ENCODE measurements at places on chromosomes 6 and 20.

GRCh38 chr20:31652917-31653396 lies 15.2 kb downstream of the COX4I2 start:
- DNase-seq = no peak

DNA sequence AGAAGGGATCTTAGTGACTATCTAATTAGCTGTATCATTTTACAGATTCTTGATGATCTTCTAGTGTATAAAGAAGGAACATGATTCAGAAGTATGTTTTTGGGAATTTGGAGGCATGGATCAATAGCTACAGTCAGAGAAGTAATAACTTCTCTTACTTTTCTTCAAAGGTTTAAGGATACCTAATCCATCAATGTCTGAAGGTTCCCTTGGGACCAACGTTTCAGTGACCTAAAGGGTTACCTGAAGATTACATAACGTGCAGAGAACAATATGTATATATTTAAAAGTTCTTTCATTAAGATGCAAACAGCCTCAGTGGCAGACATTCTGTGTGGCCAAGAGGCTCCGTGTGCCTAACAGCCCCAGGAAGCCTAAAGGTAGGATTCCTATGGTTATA lies 3.2 kb downstream of the HDAC2 start:
- DNase-seq = no peak

- DNase-seq = peak; percentile 96
Measured at GRCh38 chr20:49187851-49188641, at the start of gene STAU1. TSS of gene STAU1 (minus strand) at chr20:49188334. CDS start at chr20:49166201, 22,133 bp downstream.

DNA sequence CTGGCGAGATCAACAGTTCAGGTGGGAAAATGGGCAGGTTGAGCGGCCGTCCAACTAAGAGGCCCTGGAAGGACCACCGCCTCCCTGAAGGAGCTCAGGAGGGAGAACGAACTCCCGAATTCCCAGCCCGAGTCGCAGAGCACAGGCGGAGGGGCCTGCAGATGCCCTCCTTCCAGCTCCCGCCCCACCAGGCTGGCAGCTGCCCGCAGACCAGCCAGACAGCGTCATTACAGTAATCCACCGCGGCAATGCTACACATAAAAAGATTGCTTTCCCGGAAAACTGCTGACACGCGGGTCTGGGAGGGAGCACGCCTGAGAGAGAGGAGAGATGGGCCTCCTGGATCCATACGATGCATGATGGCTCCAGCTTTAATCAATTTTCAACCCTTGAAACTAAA lies 30.5 kb upstream of the SLCO4A1 start:
- no peak for DNase-seq

GRCh38 chr6:111091987-111092386 lies 4.7 kb downstream of the SLC16A10 start:
- no peak for DNase-seq

- DNase-seq = no peak
Measured at GRCh38 chr6:138176652-138177232, 15.0 kb downstream of the ARFGEF3 start.

- no peak for DNase-seq
Measured at GRCh38 chr6:1516742-1517520, 92.8 kb upstream of the FOXC1 start.

DNA sequence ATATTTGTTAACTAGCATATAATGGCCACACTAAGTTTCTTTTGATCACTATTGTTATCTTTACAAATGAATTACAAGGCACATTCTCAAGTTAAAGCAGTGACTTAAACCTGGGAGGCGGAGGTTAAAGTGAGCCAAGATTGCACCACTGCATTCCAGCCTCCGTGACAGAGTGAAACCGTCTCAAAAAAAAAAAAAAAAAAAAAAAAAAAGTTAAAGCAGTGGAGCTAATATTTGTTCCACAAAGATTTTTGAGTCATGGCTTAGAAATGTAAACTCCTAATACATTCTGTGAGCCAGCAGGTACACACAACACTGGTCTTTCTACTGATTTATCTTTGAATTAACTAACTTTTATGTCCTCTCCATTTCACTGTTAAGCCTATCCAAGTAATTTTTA lies 221.7 kb upstream of the HTR1E start:
- DNase-seq = no peak

GRCh38 chr6:136553166-136553787 lies 3.1 kb upstream of the MAP7 start:
- no peak for DNase-seq

GRCh38 chr20:51219544-51219943 lies 196.6 kb upstream of the KCNG1 start:
- DNase-seq = no peak

- DNase-seq = no peak
Measured at GRCh38 chr6:139523986-139524385, 149.5 kb upstream of the CITED2 start.

GRCh38 chr6:142676027-142676443 lies 268.9 kb downstream of the HIVEP2 start:
- no peak for DNase-seq

- no peak for DNase-seq
Measured at GRCh38 chr6:7992002-7992815, 72.0 kb downstream of the BLOC1S5 start.

- DNase-seq = peak; percentile 64
Measured at GRCh38 chr6:139240161-139241010, 51.4 kb downstream of the TXLNB start.

DNA sequence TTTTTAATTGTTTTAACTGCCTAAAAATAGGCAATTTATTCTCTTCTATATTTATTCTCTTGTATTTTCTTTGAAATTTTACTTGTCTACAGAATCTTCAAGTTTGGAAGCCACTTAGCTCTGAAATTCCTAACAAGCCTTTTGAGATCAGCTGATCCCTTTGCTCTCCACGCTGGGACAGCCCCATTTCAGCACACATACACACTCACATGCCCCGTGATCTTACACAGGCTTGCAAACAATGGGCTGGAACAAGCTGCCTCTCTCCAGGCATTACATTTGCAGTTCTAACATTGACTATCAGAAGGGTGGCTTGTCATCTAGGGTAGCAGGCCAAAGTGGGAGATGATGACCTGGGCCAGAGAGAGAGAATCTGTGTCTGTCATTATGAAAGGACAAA lies 62.1 kb upstream of the RAB32 start:
- DNase-seq = no peak

GRCh38 chr20:36490191-36490590 lies 51.1 kb upstream of the MYL9 start:
- DNase-seq = no peak

GRCh38 chr20:51636123-51636522 lies 93.6 kb upstream of the NFATC2 start:
- no peak for DNase-seq

DNA sequence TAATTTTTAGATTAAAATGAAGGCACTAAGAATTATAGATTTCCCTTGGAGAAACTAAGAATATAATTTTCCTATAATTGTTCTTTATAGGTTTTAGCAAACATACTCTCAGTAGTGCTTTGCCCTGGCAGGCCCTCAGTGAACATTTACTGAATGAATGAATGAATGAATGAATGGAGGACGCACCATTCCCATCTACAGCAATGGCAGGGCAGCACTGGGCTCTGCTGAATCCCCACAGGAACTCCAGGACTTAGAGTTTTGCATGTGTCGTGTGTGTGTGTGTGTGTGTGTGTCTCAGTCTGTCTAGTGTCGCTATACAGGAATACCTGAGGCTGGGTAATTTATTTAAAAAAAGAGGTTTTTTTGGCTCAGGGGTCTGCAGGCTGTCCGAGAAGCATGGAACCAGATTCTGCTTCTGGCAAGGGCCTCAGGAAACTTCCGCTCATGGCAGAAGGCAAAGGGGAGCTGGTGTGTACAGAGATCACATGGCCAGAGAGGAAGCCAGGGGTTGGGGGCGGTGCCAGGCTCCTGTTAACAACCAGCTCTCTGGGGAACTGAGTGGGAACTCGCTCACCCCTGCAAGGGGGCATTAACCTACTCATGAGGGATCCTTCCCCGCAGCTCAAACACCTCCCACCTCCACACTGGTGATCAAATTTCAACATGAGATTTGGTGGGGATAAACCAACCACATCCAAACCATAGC lies 20.1 kb downstream of the RNASET2 start:
- DNase-seq = no peak

DNA sequence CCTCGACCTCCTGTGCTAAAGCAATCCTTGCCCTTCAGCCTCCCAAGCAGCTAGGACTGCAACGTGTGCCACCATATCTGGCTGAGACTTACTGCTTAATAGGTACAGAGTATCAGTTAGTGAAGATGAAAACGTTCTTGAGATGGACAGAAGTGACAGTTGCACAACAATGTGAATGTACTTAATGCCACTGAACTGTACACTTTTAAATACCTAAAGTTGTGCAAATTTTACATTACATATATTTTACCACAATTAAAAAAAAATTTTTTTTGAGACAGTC lies 25.9 kb downstream of the NUDT3 start:
- no peak for DNase-seq

DNA sequence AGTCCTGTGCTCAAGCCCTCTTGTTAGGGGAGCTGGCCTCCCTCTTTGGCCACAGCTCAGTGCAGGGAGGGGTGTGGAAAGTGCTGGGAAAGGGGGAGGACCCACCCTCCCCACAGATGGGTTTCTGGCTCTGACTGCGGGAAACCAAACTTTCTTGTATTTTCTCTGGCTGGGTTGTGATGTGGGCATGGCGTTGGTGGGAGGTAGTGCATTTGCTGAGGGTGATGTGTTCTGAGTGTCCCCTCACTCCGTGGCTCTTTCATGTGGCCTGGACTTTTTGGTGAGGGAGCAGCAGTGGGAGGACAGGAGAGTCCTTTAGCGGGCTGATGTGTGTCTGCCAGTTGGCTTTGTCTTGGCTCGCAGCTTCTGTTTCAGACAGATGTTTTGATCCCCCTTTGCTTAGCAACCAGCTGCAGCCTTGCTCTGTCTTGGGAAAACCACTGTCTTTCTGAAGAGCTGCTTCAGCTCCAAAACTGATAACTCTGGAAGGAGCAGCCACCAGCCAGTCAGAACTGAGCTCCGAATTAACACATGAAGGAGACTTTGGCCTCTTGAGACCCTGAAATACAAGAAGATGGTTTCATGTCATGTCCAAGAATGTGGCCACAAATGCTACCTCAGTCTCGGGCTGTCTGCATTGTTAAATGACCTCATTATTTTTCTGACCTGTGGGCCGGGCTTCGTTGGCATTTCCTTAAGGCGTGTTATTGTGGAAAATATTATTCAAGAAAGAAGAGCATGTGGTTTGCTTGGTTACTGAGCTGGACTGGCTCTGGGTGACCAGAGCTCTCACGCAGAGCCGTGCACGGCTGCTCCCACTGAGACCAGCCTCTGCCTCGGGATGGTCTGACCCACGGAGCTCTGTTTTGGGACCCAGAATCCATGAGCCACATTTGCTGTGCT lies 21.5 kb downstream of the SYNJ2 start:
- no peak for DNase-seq

DNA sequence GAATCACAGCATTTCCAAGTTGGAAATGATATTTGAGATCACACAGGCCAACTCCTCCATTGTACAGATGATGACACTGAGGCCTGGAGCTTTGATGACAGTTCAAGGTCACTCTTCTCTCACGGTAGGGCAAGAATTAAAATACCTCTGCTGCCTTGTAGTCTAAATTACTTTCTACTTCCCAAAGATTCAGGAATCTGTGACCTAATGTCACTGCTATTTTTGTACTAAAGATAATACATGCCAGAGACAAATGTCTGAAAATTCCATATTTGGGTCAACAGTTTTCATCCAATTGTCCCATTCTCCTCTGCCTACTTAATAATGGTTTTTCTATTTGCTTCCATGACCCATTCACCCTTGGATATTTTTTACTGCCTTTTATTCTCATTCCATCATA lies 160.0 kb downstream of the SOD2 start:
- DNase-seq = no peak

GRCh38 chr20:54385746-54386145 lies 89.6 kb upstream of the DOK5 start:
- DNase-seq = no peak

DNA sequence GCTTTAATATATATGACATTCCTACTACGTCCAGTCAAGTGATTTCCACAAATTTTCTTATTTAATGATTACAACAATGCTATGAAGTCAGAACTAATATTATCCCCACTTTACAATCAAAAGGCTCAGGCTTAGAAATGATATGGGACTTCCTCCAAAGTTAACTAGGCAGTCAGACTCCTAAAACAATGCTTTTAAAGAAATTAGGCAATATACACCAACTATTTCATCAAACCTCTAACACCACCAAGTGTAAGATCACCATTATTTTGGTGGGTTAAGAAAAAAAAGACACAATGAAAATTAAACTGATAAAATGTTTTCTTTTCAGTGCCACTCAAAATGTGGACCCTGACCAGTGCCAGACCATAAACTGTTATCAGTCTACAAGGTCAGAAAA lies 256.1 kb upstream of the RUNX2 start:
- DNase-seq = no peak

DNA sequence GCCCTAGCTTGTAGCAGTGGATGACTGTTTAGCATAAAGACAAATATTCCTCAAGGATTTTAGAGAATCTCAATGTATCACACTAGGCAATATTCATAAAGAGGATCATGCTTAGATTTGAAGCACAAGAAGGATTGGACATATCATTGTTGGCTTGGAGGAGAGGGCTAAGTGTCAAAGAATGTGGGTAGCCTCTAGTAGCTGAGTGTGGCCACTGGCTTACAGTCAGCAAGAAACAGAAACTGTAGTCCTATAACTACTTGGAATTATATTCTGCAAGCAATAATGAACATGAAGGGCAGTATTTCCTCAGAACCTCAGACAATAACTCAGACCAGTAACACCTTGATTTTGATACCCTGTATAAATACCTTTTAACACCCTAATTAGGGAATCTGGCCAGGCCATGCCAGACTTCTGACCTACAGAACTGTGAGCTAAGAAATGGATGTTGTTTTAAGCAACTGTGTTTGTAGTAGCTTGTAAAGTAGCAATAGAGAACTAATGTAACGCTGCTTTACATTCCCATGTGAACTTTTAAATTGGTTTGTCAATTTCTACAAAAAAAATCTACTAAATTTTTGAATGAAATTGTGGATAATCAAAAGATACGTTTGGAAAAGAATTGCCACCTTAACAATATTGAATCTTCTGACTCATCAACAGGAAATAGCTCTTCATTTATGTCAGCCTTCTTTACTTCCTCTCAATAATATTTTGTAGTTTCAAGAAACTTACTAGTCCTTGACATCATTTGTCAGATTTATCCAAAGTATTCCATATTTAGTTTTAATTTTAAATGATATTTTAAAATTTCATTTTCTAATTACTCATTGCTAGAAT lies 65.2 kb upstream of the RSPO3 start:
- no peak for DNase-seq

All from NCI-H774 (cell line).